ENCODE measurements at places on chromosomes 12 and 14.

- no peak for DNase-seq
Measured at GRCh38 chr14:102854091-102854703, 68.3 kb upstream of the AMN start.

DNA sequence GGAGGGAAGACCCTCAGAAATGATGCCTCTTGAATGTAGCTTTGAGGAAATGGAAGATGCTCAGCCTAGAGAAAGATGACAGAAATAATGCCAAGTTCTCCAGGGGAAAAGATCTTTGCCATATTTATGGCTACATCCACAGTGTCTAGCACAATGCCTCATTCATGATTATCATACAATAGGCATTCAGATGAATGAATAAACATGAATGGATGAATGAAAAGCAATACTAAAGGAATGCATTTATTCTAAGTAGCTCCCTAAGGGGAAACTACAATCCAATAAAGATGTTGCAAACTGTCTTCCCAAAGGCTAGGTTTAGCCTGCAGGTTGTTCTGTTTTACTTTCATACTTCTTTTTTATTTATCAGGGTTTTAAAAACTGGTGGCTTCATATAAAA, 12.0 kb downstream of the TMTC1 start:
- no peak for DNase-seq

- no peak for DNase-seq
Measured at GRCh38 chr14:38316922-38317321, 61.0 kb upstream of the CLEC14A start.

- no peak for DNase-seq
Measured at GRCh38 chr12:93549174-93549573, 23.3 kb upstream of the SOCS2 start.

DNA sequence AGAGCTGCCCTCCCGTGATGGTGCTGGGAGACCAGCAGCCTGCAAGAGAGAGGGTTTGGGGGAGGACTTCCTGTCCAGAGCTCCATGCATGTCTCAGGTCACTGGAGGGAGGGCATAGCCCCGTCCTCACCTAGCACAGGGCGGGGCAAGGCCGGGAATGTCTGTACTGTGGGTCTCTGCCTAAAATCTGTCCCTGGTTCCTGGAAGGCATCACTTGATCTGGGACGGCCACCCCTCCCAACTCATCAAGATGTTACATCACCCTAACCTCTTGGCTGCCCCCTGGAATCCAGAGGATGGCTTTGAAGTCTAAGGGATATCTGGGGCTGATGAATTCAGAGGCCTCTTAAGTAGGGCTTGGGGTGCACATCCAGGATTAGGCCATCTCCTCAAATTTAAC, 37.0 kb upstream of the MEG3 start:
- DNase-seq, result no peak

DNA sequence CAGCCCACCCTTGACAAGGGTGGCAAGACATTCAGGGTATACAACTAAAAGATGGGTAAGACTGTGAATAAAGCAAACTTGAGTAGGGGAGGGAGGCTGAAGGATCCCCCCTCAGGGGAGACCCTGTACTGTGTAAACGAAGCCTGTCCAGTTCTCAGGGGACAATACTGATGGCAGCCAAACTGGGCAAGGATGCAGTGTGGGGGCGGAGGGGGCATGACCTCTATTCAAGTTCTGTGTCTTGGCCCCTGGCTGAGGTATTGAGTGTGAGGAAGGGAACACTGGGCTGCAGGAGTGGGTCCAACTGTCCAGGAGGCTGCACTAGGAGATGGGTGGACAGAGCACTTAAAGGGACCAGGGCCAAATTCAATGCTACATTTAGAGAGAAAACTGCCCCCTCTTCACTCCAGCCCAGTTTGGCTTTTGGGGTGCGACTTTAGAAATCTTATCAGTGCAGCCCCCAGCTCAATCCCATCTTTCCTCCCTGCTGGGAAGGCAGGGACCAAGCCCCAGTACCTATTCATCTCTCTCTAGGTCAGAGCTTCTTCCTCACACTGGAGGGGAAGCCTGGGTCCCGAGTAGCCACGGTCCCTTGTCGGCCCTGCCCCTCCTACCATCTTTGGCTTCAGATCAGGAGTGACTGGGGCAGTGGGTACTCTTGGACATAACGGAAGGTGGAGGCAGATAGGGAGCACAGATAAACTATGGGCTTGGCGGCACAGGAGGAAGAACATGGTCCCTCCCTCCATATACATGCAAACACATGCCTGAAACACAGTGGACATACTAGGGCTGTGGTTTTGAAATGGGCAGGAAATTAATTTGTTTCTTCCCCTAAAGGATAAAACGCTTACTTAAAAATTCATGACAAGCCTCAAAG, 11.8 kb downstream of the SLC39A5 start:
- DNase-seq, result no peak

DNA sequence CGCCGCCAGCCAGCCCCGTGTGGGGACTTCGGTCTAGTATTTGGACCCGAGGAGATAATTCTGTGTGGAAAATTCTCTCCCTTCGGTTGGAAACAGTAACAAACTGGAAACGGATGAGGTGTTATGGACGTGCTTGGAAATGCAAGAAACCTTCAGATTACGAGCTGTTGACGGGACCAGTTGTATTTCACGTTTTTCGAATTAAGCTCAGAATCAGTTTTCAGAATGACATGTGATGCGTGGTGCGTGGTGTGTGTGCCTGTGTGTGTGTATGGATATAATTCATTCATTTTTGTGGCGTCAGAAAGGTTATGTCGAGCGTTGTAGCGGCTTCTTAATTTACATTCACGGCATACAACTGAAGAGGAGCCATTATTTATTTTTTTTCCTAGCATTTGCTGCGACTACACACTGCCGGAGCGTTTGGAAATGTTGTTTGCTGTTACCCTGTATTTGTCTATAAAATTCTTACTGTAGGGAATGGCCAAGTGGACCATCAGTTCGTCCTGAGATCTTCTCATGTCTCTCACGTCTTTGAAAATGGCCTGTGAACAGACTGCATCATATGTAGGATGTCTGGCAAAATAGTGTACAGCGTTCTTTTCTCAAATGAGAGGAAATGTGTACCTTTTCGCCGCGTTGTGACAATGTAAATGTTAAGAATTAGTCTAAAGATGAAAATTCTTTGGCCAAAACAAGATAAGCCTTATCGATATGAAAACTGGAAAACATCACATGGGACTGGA, 1.3 kb downstream of the TRAF3 start:
- DNase-seq, result no peak

DNA sequence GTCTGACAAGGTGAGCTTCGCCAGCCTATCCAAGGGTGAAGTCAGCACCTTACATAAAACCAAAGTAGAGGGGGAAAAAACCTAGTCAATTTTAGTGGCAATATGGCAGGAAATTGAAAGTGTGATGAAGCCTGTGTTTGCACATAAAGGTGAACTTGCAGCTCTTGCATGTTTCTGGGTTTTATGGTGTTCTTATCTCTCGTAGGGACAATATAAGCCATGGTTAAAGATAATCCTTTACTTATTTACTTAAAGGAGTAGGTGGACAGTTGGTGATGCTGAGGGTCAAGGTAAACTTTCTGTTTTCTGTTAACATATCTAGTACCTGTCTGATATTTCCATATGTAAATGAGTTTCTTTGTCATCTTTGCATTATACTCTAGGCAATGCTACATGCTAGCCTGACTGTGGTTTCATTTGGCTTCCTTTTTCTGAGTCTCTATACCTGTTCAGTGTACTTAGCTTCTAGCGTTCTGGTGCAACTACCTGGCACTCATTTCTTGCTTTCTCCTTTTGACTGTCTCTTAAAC, 32.8 kb downstream of the CCDC91 start:
- DNase-seq, result no peak

DNA sequence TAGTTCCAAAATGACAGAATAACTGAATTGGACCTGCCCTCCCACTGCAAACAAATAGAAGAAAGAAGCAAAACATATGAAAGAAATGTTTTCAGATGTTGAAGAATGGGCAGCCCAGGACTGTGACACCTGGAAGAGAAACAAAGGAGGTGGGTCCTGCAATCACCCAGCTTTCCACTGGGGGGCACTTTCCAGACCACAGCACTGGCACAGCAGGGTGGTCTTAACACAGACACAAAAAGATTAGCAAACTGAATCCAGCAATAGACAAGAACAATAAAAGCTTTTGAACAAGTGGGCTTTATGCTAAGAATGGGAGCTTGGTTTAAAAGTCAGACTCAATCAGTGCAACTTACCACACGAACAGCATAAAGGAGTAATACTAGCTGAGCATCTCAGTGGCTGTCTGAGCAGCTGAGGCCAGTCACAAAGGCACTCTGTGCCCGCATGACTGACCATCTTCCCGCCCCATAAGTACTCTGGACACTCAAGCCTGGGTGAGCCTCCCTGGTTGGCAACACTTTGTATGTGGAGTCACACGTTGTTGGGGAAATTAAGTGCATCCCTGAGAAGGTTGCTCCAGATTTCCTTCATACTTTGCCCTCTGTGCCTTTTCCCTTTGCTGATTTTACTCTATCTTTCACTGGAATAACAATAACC, 27.7 kb downstream of the JKAMP start:
- no peak for DNase-seq

DNA sequence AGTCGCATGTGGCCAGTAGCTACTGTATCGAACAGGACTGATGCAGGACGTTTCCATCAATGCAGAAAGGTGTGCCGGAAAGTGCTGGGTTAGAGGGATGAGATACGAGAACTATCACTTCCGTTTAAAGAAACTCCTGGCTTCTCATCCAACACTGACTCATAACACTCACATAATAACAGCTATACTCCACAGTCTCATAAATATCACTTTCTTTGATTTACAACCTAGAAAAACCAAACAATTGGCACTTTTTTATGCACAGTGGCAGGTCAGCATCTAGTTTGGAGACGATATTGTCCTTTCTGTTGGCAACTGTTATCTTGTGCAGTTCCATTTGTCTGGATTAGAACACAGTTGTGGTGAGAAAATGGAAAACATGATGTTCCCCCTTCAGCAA, 43.4 kb downstream of the SLC25A21 start:
- DNase-seq, result no peak

- no peak for DNase-seq
Measured at GRCh38 chr14:89862856-89863255, 91.7 kb downstream of the EFCAB11 start.

- no peak for DNase-seq
Measured at GRCh38 chr14:24098927-24099813, 5.1 kb downstream of the PCK2 start.

- DNase-seq, result no peak
Measured at GRCh38 chr14:51806026-51807023, 54.1 kb upstream of the GNG2 start.

DNA sequence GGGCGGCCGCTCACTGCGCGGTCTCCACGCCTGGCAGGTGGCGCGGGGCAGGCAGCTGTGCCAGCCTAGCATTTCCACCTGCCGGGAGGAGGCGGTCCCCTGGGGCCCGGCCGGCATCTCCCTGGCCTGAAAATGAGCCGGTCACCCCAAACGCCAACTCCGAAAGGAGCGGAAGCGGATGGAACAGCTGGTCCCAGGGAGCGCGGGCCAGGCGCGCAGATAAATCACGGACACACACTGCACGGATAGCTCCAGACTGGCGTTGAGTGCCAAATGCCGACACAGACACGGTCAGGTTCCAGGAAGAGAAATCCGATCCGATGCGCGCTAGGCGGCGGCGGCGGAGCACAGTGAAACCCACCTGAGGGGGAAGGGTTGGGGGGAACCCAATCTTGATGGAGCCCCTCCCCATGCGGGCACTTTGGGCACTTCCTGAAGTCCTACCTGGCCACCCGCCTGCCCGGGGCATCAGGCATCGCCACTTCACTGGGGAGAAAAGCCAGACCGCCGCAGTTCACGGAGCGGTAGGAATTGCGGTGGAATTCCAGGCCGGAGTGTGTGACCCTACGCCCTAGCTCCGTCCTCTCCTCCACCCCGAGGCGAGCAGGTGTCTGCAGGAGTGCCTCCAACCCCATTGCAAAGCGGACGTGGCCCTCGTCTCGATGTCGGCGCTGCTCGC, 624 bp upstream of the PLEKHD1 start:
- DNase-seq, result no peak

DNA sequence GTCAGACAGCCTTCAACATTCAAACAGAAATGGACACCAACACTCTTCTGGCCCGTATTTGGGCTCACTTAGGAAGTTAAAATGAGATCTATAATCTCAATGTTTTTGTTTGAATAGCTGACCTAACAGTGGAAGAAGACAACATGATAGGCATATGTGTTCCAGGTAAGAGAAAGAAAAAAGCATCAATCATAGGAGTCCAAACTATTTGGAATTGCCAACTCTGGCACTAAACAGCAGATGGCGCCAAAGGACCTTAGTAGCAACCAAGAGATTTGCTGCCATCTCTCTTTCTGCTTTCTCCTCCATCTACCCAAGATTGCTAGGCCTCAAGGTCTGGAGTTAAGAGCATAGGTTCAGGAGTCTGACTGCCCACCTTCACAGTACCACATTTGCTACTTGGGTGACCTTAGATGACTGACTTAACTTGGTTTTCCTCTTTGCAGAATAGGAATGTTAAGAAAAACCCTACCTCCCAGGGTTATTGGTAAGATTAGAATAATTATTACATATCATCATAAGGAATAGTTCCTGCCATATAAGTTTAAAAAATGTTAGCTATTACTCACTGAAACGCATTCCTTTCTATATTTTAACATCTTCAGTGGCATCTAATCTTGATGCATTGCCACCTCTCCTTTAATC, 30.2 kb downstream of the PEX5 start:
- DNase-seq, result peak; percentile 49

DNA sequence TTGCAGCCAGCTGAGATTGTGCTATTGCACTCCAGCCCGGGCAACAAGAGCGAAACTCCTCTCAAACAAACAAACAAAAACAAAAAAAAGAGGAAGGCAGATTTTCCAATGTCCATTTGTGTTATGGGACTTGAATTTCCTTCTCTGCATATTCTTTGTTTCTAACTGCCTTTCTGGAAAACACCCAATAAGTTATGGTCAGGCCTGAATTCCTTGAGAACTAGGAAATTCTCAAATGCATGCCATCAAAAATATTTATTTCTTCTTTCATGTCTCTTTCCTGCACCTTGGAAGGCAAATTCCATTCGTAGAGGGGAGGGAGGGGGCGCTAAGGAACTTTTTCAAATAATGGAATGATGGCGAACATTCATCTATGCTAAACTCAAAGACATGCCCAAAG, 117.6 kb upstream of the TMCC3 start:
- no peak for DNase-seq

DNA sequence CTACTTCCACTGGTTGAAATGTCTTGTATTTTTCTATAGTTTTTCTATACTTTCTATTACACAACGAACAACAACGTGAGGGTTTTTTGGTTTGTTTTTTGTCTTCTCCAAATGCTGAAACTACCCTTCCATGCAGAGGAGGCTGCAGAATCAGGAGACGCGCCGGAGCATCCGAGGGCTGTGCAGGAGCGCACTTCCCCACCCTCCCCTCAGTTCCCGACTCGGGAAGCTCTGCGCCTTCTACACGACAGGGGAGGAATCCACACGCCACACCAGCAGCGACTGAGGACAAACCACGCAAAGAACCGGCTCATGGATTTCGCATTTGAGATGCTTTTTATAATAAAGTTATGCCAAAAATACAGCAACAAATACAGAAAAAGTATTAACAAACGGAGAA, 30.9 kb downstream of the SLC15A4 start:
- DNase-seq, result no peak

DNA sequence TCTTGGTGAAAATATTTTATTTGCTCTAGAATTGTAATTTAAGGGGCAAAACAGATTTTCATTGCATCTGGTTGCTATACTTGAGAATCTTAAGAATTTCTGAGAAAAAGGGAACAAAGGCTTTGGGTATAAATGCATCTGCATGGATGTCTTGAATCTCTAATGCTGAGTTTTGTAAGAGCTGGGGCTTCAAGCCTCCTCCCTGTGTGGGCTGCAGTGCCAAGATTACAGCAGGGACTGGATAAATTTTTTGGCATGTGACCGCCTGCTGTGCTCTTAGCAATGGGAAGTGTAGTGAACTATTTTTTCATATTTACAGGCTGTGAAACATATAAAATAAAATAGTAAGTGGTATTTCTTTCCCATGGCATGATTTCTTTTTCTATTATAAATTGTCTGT, 70.0 kb downstream of the SLC38A6 start:
- DNase-seq, result no peak

Data from stimulated activated CD8-positive, alpha-beta memory T cell treated with anti-CD3 and anti-CD28 coated beads, Interleukin-7, amount 100 ng/mL, for 24 hours (primary cell).